ENCODE measurements at places on chromosomes 7 and 10.

- no peak for DNase-seq
Measured at GRCh38 chr10:50641626-50642025, 17.9 kb upstream of the SGMS1 start.

DNA sequence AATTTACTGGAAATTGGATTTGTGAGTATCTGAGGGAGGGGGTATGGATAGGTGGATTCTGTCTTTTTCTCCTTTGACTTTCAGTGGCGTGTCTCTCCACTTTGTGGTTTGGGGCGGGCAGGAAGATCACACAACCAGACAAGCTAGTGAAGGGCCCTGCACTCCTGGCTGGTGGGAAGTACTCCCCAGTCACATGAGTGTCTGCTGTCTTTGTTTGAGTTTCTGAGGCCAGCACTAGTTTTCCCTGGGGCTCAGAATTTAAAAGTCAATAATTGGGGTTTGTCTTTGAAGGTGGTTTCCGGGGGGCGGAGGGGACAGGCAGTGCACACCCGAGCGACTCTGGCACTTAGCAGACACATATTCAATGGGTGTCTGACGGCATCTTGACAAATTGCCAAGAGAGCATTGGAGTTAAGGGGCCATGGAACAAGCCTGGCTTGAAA, 120.1 kb downstream of the WDFY4 start:
- DNase-seq = no peak

- DNase-seq = no peak
Measured at GRCh38 chr7:29574659-29575058, 11.0 kb downstream of the PRR15 start.

DNA sequence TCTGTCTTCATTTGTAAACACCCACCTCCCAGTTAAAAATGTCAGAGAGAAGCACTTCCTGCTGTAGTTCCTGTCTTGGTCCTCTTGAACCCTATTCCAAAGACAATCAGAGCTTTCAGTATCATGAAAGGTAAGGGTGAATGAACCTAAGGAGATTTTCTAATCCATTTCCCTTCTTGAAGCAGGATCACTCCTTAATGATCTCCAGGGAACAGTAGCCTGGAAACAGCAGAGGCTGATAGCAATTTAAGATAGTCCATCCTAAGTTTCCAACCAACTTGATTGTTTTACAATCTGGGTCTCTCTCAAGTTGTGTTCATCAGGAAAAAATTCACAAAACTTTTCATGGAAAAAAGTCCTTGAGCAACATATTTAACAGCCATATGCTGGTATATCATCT, 273.6 kb downstream of the NEBL start:
- DNase-seq = no peak

GRCh38 chr7:123432601-123433000, 101.8 kb downstream of the IQUB start:
- DNase-seq = no peak

DNA sequence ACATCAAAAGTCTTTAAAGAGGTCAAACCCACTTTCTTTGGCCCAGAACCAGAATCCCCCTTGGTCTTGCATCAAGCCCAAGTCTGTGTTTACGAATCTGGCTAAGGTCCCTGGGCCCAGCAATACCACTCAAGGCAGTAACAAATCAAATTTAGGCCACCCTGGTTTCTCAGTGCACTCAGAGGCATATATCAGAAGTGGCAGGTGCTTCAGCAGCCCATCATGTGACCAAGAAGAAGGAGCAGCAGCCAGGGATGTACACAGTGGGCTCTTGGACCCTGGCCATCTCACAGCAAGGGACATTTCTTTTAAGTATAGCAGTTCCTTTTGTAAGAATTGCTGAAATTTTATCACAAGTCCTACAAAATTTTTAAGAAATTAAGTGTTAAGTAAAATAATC, 7.3 kb upstream of the SLC25A13 start:
- no peak for DNase-seq

GRCh38 chr7:7848246-7848645, 120.3 kb upstream of the GLCCI1 start:
- no peak for DNase-seq

DNA sequence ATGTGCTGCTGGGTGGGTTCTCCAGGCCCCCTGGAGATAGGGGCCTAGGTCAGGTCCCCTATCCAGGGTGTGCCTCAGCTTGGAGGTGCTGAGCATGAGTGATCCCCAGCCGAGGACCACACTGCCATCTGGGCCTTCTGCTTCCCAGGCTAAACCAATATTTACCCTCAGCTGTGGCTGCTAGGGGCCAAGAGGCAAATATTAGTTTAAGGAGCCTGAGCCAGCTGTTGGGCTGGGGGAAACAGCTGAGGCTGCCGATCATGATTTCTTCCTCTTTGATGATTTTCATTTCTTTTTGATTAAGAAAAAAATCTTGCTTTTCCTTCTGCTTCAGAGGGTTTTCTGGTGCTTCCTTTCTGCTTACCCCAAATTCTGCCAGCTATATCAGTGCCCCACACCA, 83.4 kb downstream of the NEURL1 start:
- no peak for DNase-seq

All from stimulated activated CD4-positive, alpha-beta T cell treated with anti-CD3 and anti-CD28 coated beads, TNF-alpha, amount 100 ng/mL, for 1 hour (primary cell).